Stimulated activated CD8-positive, alpha-beta memory T cell treated with anti-CD3 and anti-CD28 coated beads, Interleukin-4, amount 100 ng/mL, for 1 hour (primary cell): ENCODE measurements at places on chromosomes 7 and 10.

GRCh38 chr7:66919304-66919703 lies 1.7 kb upstream of the TMEM248 start:
- no peak for DNase-seq

DNA sequence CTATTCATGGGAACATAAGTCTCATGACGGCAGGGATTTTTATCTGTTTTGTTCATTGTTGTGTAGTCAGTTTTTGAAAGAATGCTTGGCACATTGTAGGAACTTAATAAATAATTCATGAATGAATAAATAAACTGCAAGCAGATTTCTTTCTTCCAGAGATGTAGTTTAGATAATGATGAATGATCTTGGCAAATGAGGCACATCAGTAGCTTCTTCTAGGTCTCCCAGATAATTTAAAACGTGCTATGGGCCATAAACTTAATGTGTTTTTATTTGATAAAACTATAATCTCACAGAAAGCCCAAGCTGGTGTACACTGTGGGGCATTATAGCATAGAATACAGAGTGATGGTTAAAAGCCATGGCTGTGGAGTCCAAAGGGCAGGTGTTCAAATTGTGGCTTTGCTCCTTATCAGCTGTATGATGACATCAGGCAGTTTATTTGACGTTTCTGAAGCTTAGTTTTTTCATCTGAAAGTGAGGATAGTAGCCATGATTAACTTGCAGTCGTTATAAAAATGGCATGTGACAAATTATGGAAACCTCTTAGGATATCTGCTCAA lies 3.5 kb downstream of the MGAM start:
- no peak for DNase-seq

DNA sequence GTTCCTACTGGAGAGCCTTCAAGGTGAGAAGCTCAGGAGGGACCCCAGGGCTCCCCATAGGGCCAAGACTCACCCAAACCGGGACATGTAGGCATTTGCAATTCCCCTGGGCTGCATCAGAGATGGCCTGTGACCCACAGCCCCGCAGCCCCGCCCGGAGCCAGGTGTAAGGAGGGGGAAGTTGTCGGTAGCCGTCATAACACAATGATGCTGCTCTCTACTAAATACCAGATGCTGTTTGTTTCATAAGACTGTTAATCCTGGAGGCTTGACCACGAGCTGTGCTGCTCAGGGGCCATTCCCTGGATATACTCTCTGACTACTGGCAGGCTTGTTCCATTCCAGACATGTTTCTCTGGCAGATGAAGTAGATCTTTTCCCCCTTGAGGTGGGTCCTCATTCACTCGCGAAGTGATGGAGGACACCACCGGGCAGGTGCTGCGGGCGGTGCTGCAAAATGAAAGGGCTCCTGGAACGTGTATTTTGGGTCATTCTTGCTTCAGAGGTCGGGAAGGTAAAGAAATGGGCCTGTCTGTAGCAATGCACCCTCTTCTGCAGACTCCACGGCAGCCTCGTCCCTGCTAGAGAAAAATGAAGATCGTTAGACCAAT lies 61.1 kb downstream of the MKI67 start:
- no peak for DNase-seq

DNA sequence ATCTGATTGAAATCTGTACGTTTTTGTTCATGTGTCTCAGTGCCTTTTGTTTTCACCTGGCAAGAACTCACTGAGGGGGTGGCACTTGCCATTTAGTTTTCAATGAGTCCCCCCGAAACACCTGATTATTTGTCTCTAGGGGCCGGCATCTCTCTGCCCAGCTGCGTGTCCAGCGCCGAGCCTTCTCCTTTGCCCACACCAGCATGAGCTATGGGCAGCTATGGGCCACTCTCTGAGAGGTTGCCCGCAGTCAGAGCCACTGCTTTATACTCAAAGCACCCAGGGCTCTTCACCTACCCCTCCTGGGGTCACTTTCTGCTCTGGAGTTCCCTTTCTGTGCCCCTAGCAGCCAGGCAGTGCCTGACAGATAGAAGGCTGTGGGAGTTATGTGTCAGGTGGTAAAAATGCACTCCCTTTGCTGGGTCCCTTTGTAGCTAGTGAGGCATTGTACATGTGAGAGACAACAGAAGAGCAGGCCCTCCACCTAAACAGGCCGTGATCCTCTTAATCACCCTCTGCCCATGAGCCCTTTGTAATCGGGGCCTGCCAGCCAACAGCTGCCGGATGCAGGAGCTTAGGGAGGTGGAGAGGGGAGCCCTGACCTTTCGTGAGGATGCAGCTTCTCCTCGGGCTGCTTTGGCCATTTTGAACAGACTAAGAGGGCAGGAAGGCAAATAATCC lies 133.1 kb upstream of the NPS start:
- DNase-seq = no peak

GRCh38 chr7:77309714-77310220 lies 106.4 kb downstream of the GSAP start:
- DNase-seq = no peak

GRCh38 chr10:88390041-88390440 lies 193.1 kb downstream of the RNLS start:
- no peak for DNase-seq

DNA sequence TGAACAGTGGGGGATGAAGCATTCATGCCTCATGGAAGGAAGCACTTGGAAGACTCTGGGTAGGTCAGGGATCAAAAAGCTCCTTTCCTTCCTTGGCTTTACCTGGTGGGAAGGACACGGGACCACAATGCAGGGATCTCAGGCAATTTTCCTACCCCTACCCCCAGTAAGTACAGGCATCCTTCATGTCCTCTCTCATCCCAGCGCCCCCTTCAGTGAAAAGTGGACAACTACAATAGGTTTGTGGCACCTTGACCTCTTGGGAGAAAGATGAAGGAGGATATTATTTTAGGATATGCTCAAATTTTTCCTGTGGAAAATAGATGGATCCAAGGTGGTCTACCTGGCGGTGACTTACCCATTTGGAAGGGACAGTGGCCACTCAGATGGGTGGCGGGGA lies 16.5 kb downstream of the AFAP1L2 start:
- no peak for DNase-seq

DNA sequence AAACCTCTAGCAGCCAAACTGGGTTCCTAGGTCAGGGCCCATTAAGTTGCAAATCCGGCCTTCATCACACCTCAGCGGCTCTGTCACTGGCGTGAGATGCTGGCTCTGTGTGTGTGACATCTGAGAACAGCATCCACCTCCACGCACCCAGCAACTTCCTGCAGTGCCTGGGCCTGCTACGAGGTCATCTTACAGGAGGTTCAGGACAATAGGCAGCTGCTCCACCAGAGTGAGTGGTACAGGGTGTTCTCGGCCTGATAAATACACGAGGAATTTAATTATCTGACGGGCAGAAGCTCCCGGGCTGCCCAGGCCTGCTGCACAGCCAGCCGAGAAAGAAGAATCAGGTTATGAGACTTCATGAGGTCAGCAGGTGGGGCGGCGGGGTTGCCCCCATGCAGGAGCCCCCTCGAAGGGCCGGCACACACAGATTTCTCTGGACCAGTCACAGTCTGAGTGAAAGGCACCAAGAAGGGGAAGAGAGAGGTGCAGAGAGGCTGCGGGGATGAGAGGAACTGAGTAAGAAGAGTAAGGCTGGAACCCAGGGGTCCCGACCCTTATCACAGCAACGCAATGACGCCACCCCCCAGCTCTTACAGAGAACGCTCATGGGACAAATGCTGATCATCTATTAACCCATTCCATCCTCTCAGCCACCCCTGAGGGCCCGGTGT lies 49.3 kb downstream of the CALML3 start:
- DNase-seq = no peak

DNA sequence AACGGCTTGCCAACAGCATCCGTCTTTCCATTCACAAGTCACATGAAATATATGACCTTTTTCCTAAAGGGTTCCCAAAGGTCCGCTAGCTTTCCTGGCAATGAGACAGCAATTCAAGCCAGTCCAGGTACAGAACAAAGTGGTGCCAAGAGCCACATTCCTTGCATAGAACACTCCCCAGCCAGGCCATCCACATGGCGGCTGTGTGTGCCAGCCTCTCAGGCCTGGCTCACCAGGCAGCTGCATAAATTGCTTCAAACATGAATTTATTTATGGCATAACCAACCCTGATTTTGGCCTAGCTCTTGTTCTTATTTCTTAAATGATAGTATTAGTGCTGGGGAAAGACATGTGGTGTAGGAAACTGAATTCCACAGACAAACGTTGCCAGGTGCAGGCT lies 63.7 kb upstream of the CREB5 start:
- no peak for DNase-seq

- peak; percentile 36 for DNase-seq
Measured at GRCh38 chr7:106176414-106177299, 64.5 kb upstream of the SYPL1 start.
